CD4-positive, alpha-beta memory T cell (primary cell): ENCODE measurements at places on chromosomes 3 and 15.

GRCh38 chr15:99153026-99153535, 48.2 kb downstream of the SYNM start:
- no peak for DNase-seq

DNA sequence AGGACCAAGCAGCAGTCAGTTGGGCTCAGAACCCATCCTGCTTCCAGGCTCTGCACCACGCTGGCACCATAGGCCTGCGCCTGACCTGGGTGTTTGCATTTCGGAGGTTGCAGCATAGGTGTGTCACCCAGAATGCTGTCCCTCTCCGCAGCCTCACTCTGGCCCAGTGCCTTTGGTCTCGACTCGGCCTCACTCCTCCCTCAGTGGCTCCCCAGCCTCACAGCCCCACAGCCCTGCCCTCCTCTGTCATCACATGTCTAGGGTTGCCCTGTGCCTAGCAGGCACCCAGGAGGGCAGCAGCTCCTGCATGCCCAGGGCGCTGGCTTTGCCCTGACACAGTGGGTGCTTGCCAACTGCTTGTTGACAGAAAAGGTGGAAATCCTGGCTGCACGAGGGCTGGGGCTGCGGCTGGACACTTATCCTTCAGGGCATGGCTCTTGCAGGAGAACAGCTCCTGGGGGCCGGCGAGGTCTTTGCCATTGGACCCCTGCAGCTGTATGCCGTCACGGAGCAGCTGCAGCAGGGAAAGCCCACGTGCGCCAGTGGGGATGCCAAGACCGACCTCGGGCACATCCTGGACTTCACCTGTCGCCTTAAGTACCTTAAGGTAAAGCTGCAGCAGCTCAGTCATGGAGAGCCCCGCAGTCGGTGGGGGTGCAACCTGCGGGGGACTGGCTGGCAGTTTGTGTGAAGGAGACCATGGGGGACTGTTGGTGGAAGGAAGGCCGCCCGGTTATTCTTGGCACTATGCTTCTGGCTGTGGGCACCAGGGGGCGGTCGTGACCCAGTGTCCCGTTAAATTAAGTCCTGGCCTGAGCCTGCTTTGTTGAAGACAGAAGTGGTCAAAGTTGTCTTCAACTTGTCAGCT, 16.2 kb downstream of the NISCH start:
- no peak for DNase-seq

GRCh38 chr3:191628571-191628970, 167.6 kb downstream of the PYDC2 start:
- DNase-seq, result no peak

- DNase-seq, result no peak
These were observed 378 bp upstream of the FEM1B start for GRCh38 chr15:68277131-68277602.

GRCh38 chr3:177611752-177612334, 414.6 kb upstream of the TBL1XR1 start:
- DNase-seq, result no peak

DNA sequence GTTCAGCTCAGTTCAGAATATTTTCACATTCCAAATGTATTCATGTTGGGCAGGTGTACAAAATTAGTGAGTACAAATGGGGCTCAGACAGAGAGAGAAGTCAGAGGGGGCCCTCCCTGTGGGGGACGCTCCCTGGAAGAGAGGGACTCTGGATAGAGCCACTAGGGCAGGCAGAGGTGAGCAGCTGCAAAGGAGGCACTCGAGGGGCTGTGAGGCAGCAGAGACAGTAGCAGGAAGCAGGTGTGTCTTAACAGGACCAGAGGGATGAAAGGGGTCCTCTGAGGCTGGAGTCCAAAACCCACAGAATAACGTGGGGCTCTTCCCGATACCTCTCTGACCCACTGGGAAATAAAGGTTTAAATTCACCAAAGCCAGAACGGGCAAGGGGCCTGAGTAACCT, 127.1 kb downstream of the MEGF11 start:
- DNase-seq, result no peak
